ENCODE measurements at places on chromosomes 1 and 21.

- no peak for DNase-seq
Measured at GRCh38 chr1:70706381-70707037, 295.4 kb downstream of the CTH start.

DNA sequence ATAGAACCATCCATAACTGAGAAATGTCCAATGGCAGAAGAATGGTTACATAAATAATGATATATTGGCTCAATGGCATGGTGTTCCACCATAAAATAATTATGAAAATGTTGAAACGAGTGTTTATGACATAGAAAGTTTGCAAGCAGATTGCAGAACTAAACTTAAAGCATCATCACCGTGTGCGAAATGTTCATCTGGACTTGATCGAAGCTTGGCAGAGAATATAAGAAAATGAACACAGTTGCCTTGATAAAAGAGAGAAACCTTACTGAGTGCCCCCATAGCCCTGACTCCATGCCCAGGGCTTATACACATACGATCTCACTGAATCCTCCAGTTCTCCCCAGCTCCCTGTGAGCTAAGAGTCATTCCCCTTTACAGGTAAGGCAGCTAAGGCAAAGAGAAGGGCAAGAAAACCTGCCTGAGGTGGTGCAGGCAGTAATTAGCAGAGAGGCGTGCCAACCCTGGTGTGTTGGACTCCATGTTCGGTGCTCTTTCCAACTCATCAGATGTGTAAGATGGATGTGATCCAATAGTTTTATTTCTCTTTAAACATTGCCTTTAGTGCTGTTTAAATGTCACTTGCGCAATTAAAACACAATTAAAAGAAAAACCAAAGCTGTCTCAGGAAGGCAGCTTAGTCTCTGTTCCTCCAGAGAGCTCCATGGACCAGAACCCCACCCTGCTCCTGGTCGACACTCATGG is 21.8 kb upstream of the SPOCD1 start:
- DNase-seq: no peak

DNA sequence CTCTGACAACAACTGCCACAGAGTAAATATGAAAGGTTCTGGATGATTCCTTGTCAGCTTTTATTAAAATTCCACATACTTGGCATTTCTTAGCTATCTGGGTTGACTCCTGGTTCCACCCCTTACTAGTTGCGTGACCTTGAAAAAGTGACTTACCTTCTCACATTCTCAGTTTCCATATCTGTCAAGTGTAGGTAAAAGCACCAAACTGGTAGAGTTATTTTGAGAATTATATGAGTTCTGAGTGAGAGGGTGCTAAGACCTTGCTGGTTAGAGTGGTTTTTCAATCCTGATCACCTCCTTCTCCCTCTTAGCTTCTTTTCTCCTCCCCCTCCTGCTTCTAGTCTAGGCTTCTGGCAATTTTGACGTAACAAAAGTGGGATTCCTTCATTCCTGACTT is 83.4 kb upstream of the ABCD3 start:
- no peak for DNase-seq

- no peak for DNase-seq
Measured at GRCh38 chr1:193060115-193060403, 647 bp downstream of the RO60 start.

GRCh38 chr21:39029086-39029755 is 154.0 kb downstream of the PSMG1 start:
- no peak for DNase-seq

- DNase-seq: no peak
Measured at GRCh38 chr1:82269431-82269830, 468.7 kb downstream of the ADGRL2 start.

DNA sequence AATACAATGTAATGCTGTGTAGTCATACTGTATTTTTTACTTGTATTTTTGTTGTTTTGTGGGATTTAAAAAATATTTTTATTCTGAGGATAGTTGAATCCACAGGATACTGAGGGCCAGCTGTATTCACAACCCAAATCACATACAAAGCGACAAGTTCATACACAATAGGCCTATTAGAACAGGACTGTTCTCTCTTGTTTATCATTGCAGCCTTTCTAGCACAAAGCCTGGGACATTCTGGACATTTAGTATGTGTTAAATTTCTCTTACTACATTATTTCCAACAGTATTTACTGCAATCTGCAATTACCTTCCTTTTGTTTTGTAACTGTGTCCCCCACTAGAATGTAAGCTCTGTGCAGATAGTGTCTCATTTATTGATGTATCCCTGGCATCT is 65.4 kb downstream of the SLC35A3 start:
- DNase-seq: no peak

DNA sequence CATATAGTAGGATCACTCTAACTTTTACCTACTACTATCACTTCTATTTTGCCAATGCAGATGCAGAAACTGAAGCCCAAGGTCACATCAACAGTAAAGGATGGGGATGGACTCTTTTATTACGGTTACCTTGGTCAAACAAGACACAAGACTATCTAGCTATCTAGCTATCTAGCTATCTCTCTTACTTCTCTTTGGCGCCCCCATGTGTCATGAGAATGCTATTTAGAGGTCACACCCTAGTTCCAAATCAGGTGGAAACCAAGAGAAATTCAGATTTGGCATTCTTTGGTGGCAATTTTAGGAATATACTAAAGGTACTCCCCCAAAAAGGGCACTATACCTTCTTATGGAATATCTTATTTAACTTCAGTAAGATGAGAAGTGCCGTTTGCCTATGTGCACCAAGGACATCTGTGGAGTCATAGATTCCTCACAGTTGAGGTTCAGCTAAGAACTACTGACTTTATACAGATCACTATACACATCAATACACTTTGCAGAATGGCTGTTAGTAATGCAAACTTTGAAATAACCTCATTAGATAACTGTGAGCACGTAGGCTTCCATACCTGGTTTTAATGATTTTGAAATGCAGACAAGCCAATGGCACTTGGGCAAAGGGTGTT is 6.7 kb downstream of the ZNF648 start:
- peak; percentile 56 for DNase-seq

GRCh38 chr1:210024996-210025395 is 87.0 kb downstream of the SYT14 start:
- no peak for DNase-seq

- DNase-seq: no peak
Measured at GRCh38 chr1:43912607-43913006, 21.0 kb upstream of the ARTN start.

GRCh38 chr1:193104502-193104906 is 710 bp downstream of the GLRX2 start:
- DNase-seq: peak; percentile 40

DNA sequence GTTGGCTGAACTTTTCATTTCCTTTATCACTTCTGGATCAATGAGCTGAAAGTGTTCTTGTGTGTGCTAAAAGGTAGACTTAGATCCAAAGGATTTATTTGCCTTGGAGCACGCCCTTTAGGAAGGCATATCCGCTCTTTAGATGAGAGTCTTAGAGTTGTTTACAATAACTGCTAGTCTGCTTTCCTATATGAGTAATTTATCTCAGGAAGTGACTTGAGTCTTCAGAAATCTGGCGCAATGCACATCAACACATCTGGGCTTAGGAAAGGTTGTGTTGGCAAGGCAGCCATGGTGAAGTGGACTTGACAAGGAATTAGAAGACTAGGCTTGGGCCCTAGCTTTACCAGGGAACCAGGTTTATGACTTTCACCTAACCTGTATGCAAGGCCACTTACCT is 204.1 kb upstream of the PTGFR start:
- no peak for DNase-seq

DNA sequence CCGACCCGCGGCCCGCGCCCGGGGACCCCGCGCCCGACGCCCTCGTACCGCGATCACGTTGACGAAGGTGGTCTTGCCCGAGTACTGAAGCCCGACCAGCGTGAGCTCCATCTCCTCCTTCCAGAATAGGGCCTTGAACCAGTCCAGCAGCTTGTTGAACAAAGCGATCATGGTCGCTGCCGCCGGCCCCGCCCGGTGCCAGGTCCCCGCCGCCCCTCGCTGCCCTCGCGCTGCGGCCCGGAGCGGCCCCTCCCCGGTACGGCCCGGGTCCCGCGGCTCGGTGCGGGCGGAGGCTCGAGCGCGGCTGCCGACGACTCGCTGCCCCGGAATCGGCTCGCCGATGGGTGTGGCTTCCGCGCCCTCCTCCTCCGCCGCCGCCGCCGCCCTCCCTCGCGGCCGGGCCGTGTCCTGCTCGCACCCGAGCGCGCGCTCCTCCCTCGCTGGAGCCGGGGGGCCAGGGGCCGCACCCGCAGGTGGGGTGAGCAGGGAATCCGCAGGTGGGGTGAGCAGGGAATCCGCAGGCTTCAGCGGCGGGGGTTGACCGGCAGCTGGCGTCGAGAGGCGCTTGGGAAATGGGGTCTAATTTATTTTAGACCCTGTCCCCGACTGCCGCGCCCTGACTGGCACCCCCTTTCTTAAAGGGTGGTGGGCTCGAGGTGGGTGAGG is at the start of gene ARL8A:
ARL8A (minus strand) TSS at position 336 of the 666 bp plus-strand sequence; CDS start at position 171, 165 bp downstream.
- DNase-seq: peak; percentile 87

- peak; percentile 20 for DNase-seq
Measured at GRCh38 chr21:38170283-38170682, 86.5 kb upstream of the KCNJ15 start.

GRCh38 chr21:28923439-28923975 is 69.2 kb downstream of the LTN1 start:
- DNase-seq: no peak

GRCh38 chr1:95679262-95679661 is 445.3 kb downstream of the RWDD3 start:
- DNase-seq: no peak

GRCh38 chr21:31612894-31613785 is 46.4 kb upstream of the SOD1 start:
- DNase-seq: no peak

DNA sequence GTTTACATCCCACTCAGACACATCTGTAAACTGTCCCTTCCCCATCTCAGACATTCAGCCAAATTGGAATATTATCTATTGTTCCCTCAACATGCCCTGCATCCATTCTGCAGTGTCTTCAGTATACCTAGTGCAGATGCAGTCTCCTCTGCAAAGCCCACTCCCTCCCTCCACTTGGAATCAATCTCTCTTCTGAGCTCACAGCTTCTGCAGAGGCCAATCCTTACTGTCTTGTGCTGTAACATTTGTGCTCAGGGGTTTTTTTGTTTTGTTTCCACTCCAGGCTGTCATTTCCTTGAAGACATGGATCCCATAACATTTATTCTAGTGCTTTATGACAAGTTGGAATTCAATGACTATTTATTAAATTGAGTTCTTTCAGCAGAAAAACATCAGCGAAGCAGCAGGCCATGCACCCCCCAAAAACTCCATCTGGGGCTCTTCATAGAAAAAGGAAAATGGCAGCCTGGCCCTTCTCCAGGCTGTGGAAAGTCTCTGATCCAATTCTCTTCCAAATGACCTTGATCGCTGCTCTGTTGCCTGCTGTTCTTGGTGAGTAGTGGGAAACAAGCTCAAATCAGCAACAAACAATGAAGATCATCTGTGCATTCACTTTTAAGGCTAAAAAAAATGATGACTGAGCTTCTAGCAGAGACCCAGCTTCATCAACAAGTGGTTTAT is 8.7 kb downstream of the C4BPA start:
- DNase-seq: no peak

DNA sequence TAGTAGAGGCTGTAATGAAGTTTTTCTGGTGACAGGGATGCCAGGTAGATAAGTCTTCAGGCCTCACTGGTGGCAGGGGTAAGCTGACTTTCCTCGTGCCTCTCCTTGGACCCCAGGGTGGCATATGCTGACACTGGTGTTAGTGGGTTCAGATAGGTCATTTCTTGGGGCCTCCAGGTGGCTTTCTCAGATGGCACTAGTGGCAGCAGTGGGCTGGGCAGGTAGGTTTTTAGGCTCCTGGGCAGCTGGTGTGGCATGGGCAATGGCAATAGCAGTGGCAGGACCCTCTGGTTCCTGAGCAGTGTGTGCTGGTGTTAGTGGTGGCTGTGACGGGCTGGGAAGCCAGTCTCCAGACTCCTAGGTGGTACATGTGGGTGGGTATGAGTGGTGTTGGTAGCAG is 140.3 kb downstream of the PTBP2 start:
- DNase-seq: no peak

- no peak for DNase-seq
Measured at GRCh38 chr1:154802982-154803920, 66.8 kb downstream of the KCNN3 start.

- DNase-seq: no peak
Measured at GRCh38 chr1:230274254-230274653, 151.9 kb downstream of the PGBD5 start.

DNA sequence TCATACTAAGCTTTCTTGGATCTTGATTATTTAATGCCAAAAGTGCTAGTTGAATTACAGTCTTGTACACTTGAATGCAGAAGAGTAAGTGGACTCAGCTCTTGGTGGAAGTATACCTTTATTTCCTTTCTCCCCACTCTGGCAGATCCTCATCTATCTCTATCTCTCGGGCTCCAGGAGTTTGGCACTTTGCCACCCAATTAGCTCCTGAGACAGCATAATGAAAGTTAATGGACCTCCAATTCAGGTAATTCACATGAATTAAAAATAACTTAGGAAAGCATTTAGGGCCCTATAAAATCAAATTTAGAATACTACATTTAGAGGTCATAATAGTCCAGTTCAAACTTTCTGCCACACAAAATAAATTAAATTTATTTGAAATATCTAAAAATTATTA is 67.4 kb downstream of the OLFM3 start:
- DNase-seq: no peak

GRCh38 chr1:188642704-188643103 is 1814.0 kb downstream of the PLA2G4A start:
- DNase-seq: no peak

GRCh38 chr1:164794356-164794755 is 235.4 kb downstream of the PBX1 start:
- no peak for DNase-seq

- DNase-seq: peak; percentile 20
Measured at GRCh38 chr1:46747683-46748288, 28.9 kb upstream of the EFCAB14 start.

DNA sequence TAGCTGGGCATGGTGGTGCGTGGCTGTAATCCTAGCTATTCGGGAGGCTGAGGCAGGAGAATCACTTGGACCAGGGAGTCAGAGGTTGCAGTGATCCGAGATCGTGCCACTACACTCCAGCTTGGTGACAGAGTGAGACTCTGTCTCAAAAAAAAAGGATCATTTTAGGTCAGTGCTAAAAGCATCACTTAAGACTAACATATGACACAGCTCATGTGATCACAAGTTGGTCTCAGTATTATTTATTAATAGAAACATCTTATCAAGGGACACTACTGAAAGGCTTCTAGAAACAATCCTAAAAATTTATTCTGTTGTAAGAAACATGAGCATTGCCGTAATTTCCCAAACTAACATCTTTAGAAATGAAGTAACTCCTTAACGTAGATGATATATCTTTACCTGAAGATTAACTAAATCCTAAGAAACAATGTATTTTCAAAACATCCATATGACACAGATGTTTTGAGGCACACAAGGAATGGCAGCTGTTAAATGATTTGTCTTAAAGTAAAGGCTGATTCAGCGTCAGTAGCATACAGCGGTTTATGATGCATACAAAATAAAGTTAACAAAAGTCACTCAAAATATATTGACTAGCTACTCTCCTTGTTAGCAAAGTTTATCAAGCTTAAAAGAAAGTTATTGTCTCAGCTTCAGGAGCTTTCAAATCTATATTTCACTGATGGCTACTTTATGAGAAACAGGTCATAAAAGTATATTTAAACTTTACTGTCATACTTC is 2.6 kb downstream of the NIBAN1 start:
- DNase-seq: no peak

- DNase-seq: no peak
Measured at GRCh38 chr1:55749975-55750627, 534.9 kb upstream of the USP24 start.

Data from GM10248 (cell line).